ENCODE measurements at places on chromosomes 2 and 18. TPM values are rescaled to one million over a fixed set of nuclear protein-coding genes. Genes with fewer than 3 reads are reported as not detected.

SERPINB11 gene
- total RNA-seq = not detected

PRKAG3 gene
- total RNA-seq = not detected

LYG1 gene
- total RNA-seq = 0.26 TPM

SCYGR4 gene
- not detected for total RNA-seq

EML6 gene
- total RNA-seq = 1.1 TPM

AMER3 gene
- not detected for total RNA-seq

BUB1 gene
- total RNA-seq = 21.4 TPM

GRCh38 chr2:82089518-82089917, 1785.0 kb upstream of the LRRTM1 start:
- DNase-seq = no peak

DNA sequence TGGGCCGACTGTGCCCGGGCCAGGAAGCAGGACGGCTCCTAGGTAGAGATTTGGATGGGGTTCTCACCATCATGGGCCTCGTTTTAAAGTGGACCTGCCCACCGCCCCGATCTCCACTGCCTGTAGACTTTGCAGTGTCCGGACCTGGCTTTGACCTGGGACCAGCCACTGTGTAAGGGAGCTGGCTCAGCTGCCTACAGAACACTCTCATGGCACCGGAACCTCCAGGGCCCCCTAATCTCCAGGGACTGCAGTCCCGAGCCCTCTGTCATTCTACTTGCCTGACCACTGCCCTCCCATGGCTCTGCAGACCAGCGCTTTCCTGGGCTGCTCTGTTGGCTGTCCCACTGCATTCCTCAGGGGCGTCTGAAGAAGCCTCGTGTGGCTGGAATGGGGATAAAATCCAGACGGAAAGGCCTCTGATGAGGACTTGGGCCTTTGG, 120.8 kb downstream of the GLI2 start:
- peak; percentile 51 for DNase-seq

DNA sequence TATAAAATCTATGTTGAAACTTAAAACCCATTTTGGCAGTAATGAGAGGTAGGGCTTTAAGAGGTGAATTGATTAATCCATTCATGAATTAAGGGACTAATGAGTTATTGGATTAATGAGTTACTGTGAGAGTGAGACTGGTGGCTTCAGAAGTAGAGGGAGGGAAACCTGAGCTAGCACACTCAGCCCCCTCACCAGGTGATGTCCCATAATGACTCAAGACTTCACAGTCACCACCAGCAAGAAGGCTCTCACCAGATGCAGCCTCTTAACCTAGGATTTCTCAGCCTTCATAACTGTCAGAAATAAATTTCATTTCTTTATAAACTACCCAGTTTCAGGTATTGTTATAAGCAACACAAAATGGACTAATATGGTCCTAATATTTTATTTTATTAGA, 621.7 kb upstream of the ACVR2A start:
- DNase-seq = no peak

- DNase-seq = peak; percentile 63
These were observed at the start of gene GPC1 for GRCh38 chr2:240435457-240435947. Gene GPC1, plus strand, starts transcription at chr2:240435663. Its CDS starts 256 bp downstream, at chr2:240435919.

DNA sequence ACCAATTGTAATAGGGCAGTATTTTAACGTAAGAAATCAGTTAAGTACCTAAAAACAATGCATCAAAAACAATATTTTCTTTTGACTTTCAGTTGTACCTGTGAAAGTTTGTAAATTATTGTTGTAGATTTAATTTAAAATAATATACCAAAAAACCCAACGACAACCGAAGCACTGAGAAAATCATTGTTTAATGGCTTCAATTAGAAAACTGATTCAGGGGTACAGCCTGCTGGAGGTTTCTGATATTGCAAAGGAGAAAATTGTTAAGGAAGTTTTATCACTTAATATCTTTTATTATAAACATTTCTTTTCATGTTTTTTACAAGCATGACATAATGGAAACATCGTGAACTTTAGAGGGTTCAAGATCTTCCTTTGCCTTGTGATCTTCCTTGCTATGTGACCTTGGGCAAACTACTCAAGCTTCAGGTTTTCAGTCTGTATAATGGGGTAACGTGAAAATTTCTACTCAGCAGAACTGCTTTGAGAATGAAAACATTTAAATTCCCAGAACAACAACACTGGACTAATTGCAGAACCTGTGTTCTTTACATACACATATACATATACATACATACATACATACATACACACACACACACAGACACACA, 76.3 kb upstream of the GLS start:
- peak; percentile 36 for DNase-seq

GRCh38 chr2:150484006-150484405, 3.5 kb downstream of the RND3 start:
- no peak for DNase-seq

DNA sequence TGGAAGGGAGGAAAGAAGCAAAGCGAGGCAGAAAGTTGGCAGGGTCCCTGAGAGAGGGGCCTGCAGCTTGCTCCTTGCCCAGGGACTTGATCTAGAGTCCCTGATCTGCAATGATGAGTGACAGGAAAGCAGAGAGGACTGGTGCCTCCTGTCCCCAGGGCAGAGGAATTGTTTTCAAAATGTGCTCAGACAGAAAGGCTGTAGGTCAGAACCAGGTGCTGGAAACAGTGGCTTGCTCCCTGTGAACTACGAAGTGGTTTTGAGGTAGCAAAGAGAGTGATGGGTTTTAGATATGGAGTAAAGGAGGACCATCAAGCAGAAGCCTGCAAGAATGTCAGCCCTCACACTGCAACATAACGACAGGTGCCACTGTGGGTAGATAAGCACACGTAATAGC, 164.9 kb upstream of the SERTAD2 start:
- DNase-seq = no peak

DNA sequence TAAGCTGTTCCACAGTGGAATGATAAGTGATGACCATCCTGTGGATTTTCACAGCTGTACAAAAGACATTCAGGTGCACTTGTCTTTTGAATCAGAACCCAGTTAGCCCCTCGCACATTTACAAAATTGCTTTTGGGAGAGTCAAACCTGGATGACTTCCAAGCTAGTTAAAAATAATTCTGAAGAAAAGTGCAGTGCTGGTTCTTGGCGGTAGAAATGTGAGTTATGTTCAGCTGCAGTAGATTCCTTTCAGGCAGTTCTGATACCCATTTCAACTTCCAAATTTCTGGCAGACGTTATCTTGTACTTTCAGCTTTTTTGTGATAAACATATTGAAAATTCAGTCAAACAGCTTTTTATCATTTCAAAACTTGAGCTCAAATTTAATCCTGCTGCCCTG, 324.7 kb downstream of the NRXN1 start:
- DNase-seq = no peak

Data from HFFc6 (cell line).